T-helper 1 cell (primary cell): ENCODE measurements at places on chromosomes 4 and X.

- DNase-seq, result no peak
These were observed 64.6 kb downstream of the CRLF2 start for GRCh38 chrX:1147611-1148515.

- DNase-seq, result no peak
These were observed 53.8 kb upstream of the BMP2K start for GRCh38 chr4:78722320-78722719.

DNA sequence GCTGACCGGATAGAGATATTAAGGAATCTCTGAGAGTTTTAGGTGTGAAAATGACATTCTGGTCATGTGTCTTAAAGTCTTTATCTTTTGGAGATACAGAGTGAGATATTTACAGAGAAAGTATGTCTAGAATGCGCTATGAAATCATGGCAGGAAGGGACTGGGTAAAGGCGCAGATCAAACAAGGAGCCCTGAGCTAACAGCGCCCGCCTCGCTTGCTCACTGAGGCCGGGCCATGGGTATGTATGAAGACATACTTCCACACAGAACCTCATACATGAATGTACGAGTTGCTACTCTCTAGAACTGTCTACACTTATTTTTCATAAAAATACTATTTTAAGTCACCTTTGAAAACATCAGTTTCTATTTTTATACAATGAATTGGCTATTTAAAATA lies 20.0 kb downstream of the FAM53A start:
- DNase-seq, result no peak

GRCh38 chr4:83370640-83370906 lies 35.9 kb upstream of the HPSE start:
- no peak for DNase-seq

DNA sequence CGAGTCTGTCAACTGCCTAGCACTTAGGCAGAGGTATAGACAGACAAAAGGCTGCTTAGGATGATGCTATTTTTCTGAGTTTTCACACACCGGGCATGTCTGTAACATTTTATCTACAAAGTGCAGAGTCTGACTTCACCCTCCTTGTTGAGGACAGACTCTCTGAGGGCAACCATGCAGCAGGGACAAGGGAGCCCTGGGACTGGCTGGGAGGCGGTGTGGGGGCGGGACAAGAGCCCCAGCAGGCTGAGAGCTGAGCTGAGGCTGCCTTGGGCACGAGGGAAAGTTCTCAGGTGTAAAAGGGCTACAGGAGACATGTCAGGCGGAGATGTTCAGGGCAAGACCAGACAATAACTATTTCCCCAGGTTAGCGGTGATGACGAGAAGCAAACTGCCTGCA lies 81.6 kb downstream of the GATB start:
- no peak for DNase-seq

DNA sequence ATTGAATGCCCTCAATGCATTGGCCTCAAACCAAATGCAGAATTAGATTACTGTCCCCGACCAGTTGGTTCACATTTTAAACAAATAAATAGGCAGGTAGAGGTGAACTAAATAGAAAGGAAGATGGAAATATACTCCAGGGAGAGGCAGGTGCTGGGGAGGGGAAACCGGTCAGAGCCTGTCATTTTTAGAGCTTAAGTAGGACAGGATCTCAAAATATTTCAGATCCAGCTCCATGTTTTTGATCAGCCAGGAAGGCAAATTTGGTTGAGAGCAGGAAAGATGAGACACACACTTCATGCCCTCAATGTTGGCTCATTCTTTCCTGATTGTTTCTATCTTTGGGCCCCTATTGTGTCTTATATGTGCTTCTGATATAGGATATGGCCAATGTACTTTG lies 206.7 kb downstream of the SHROOM3 start:
- no peak for DNase-seq

- no peak for DNase-seq
These were observed 548.9 kb downstream of the PPP4R3C start for GRCh38 chrX:26914232-26914631.

DNA sequence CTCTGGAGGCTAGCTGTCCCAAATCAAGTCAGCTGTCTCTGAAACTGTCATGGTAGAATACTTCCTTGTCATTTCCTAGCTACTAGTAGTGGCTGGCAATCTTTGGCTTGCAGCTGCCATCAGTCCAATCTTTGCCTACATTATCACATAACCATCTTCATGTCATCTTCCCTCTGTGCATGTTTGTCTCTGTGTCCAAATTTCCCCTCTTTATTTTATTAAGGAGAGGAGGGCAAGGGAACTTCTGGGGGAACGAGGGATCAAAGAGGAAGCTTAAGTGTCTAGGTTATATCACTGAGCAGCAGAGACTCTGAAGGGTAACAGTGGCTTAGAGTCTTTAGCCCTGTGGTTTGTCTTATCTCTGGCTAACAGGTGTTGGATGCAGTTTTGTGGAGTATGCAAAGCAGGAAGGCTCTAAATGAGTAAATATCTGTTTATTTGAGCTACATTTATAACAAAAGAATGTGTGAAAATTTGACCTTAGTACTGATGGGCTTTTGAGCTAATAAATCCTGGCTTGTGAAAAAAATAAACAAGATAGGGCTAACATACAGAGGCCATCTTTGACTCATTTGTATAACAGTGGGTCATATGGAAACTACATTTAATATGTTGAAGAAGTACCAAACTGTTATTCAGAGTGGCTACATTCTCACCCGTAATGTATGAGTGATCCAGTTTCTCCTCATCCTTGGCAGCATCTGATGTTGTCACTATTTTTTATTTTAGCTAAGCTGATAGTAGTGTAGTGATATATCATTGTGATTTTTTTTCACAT lies 49.4 kb upstream of the ENOX2 start:
- no peak for DNase-seq

DNA sequence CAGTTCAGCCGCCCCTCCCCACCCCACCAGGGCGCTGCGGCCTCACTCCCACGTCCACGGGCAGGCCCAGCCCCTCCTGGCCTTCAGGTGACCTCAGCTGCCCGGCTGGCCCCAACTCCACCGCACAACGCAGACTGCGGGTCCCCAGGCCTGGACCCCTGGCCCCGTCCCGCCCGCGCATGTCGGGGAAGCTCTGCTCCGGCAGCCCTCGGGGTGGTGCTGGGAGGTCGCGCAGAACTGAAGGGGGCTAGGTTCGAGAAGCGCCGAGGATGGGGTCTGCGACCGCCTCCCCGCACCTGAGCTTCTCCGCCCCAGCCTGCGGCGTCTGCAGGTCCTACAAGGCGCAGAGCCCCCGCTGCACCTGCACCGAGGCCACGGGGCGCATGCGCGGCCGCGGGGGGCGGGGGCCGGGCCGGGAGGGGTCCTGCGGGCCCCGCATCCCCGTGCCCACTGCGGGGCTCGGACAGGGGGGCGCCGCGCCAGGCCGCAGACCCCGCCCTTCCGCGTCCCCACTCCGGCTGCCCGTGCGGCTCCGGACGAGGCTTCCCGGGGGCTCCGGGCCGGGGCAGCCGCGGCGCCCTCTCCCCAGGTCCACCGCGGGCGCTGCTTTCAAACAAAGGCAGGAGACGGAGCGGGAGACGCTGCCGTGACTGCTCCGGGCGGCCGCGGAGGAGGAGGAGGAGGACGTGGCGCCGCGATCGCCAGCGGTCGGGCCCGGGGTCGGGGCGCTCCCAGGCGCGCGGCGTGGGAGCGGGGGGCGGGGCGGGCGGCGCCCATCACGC lies 672 bp upstream of the NAT8L start:
- DNase-seq, result no peak

DNA sequence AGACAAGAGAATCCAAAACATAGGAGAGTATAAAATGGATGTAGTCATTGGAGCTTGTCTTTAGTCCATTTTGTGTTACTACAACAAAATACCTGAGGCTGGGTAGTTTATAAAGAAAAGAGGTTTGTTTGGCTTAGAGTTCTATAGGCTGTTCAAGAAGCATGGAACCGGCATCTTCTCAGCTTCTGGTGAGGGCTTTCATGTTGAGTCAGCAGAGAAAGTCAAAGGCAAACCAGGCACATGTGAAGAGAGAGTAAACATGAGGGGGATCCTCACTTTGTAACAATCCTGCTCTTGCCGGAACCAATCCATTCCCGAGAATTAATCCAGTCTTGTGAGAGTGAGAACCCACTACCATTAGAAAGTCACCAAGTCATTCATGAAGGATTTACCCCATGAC lies 8.1 kb upstream of the HCCS start:
- no peak for DNase-seq

GRCh38 chr4:112916868-112917267 lies 132.6 kb upstream of the ANK2 start:
- DNase-seq, result no peak

DNA sequence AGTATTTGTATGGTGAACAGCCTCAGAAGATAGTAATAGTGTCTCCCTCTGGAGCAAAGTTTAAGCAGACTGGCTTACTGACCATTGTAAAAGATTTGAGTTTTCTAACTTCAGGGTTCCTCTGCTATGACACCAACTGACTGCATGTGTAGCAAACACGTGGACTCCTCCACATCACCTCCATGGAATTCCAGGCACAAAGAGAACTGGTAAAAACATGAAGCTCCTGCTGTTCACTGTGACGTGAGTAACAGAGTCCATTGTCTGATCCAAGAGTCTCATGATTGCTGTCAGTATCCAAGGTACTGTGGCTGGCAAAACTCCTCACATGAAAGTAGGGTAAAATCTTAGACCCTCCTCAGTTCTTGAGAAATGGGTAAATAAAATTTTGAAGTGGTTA lies 107.6 kb upstream of the FAM9B start:
- no peak for DNase-seq

DNA sequence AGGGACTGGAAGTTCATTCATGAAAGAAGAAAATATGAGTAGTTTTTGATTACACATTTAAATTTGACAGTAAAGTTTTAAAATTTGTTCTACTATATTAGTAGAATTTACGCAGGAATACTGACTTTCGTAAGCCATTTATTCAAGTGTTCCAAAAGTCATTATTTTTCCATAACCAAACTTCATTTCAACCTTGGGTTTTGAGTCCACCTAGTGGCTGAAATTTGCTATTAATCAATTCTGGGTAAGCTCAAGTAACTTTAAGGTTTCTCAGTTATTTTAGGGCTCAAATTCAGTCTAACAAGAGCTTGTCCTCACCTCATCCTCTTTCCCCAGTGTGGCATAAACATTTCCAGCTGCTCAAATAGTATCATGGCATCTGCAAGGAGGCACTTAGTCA lies 175.4 kb downstream of the SH3BGRL start:
- peak; percentile 1 for DNase-seq

- DNase-seq, result no peak
These were observed 15.3 kb upstream of the RAB9B start for GRCh38 chrX:103847174-103847870.

GRCh38 chrX:32533848-32534247 lies 677.5 kb downstream of the DMD start:
- DNase-seq, result no peak

DNA sequence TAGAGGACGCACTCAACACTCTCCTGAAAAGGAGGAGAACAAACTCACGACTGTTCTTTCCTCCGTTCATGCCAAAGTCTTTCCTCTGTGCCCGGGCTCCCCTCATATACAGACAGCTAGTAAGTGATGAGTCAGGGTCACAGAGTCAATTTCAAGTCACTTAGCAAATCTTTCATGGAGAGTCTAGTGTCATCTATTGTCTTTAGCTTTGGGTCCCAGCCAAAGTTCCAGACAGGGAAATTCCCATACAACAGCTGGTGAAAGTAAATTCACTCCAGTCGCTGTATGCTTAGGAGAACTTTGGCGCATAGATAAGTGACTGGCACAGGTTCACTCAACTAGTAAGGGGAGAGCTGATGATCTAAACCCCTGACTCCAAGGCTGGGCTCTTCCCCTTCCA lies 226.5 kb downstream of the MID1 start:
- no peak for DNase-seq

DNA sequence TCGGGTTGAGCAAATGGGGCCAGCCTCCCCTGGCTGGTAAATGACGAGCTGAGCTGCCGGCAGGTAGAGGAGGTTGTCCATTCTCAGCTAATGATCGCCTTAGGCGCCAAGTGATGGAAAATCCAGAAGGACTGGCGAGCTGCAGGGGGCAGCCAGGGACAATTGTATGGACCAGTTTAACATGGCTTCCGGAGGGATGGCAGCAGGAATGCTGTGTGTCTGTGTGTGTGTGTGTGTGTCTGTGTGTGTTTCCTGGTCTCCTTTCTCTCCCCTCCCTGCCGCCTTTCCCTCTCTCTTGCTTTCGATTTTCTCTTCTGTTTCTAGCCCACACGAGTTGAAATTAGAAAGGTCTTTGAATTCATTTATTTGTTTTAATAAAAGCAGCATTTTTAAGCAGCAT lies 45.2 kb upstream of the BCOR start:
- DNase-seq, result no peak

- no peak for DNase-seq
These were observed 10.8 kb downstream of the CTBP1 start for GRCh38 chr4:1237981-1238675.

DNA sequence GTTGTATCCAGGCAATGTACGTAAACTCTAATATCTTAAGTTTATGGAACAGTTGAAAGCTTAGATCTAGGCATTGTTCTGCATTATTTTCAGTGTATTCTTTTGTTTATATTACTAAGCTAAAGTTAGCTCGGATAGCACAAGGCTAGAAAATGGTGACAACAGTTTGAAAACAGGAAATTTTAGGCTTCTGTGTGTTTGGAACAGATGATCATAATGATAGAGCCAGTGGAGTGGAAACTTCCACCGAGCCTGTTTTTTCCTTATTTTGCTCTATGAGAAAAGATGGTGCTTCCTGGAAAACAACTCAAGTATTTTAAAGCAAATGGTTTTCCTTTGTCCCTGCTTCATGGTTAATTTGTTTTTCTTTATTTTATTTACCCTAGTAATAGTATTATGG lies 70.8 kb downstream of the GAB1 start:
- DNase-seq, result no peak

GRCh38 chr4:7382634-7383014 lies 52.1 kb downstream of the PSAPL1 start:
- no peak for DNase-seq

DNA sequence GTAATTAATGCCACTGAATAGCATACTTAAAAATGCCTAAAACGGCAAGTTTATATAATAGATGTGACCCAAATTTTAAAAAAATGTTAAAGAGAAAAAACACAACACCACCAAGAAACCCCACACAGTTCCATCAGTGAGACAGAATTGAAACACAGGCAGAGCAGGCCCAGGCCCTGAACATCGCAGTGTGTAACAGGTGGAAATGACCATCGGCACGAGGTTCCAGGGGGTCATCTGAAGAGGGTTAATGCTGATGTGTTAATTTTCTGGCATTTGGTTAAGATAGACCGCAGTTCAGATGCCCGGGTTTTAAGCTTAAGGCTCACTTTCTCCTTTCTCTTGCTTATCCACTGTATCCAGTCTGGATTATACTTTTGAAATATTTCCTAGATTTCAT lies 66.8 kb downstream of the ANAPC4 start:
- no peak for DNase-seq

DNA sequence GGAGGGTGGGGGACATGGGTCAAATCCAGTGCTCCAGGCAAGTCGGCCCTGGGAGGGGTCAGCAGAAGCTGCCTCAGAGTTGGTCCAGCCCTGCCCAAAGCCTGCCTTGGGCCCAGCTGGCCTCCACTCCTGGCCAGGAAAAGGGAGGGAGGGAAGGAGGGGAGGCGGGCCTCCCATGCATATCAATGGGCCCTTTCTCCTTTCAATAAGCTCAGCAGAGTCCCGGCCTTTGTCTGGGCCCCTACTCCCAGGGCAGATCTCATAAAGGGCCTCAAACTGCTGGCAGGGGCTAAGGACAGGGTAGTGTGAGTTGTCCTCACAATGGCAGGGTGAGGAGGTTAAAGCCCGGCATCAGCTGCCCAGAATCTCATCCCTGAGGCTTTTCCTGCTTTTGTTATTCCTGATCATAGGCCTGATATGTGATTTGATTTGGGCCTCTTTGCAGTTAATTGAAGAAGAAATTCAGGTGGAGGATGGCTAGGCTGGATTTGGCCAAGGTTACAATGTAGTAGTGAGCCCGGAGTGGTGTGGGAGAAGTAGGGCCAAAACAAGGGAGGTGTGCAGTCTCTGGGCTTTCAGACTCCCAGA lies 121.1 kb upstream of the ATP6AP2 start:
- no peak for DNase-seq
